ENCODE measurements at places on chromosomes 5 and 9. TPM values are rescaled to one million over a fixed set of nuclear protein-coding genes. Genes with fewer than 3 reads are reported as not detected.

CARTPT gene
- not detected for total RNA-seq

GRCh38 chr9:69771775-69772418 lies 12.1 kb upstream of the PTAR1 start:
- DNase-seq, result no peak

UBE2QL1 gene
- total RNA-seq, result 22.8 TPM

- no peak for DNase-seq
Measured at GRCh38 chr9:110126499-110126941, 81.4 kb downstream of the C9orf152 start.

PCDHAC2 gene
- 0.48 TPM for total RNA-seq

- DNase-seq, result no peak
Measured at GRCh38 chr9:112487799-112488340, 1.2 kb downstream of the KIAA1958 start.

DNA sequence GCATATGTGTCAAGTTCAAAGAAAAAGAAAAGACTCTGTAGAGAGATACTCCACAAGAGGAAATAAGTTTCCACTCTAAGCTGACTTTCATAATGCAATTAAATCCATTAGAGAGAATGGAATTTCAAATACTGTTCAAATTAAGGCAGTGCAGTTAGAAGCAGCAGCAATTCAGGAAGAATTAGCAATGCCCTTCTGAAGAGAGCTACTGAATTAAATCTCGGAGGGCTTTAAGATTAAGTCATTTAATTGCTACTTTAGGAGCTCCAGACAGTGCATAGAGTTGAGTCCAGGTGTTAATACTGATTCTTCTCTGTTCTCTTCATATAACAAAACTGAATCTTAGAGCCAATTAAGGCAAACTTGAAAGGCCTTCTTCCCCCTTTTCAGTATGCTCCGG lies 8.5 kb downstream of the CDH12 start:
- DNase-seq, result no peak

GRCh38 chr5:169125571-169125970 lies 175.4 kb downstream of the SLIT3 start:
- no peak for DNase-seq

DNA sequence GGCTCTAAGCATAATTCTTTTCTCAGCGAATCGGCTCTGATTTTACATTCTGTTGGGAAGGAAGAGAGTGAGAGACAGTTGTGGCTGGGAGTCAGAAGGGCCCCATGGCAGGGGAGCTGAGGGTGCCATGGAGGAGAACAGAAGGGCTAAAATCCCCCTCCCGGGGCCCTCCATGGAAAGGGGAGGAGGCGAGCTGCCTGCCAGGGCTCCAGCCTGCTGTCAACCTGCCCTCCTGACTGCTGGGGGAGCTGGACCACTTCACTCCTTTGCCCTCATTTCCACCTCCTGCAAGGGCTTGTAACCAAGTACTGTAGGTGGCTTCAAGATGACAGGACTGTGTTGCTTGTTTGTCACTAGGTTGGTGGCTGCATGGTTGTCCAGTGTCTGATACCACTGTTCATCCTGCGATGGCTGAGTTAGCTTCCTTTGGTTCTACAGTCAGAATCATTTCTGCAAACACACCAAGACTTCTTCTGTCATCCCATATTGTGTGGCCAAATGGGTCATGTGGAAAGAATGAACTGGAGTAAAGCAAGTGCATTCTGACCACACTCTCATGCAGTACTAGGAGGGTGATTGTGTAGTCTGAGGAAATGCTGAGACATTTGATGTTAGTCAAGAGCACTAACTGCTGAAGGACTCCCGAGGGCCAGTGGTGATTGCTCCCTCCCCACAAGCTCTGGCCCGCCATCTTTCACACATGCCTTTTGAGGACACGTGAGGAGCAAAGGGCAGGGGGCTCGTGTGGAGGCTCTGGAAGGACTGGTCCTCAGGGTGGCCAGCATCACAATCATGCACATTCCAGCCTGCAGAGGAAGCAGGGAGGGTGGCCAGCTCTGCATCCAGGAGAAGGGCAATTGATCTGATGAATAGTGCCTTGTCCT lies 307.2 kb downstream of the GADD45G start:
- DNase-seq, result no peak

GRCh38 chr5:83787631-83788030 lies 67.0 kb upstream of the HAPLN1 start:
- no peak for DNase-seq

RAI14 gene
- 10.5 TPM for total RNA-seq

Data from Right ventricle myocardium superior (tissue), 1 donor.